Metanephros (tissue), 2 donors: ENCODE measurements at places on chromosomes 2 and 18. TPM values are rescaled to one million over a fixed set of nuclear protein-coding genes. Genes with fewer than 3 reads are reported as not detected.

Gene GNLY
- not detected for total RNA-seq

Gene IL36A
- total RNA-seq, result not detected

Gene EMILIN1
- 164 TPM for total RNA-seq

Gene FAM110C
- total RNA-seq, result 12.0 TPM

Gene HAAO
- total RNA-seq, result 32.6 TPM

Gene GALNT1
- 36.1 TPM for total RNA-seq

Gene TGFA
- total RNA-seq, result 13.8 TPM

Gene GPR35
- total RNA-seq, result 2.5 TPM

Gene DSG1
- total RNA-seq, result 0.06 TPM

Gene KCNK3
- 6.7 TPM for total RNA-seq

Gene UGT1A8
- not detected for total RNA-seq

Gene COL5A2
- total RNA-seq, result 147 TPM

Gene DUSP19
- 6.4 TPM for total RNA-seq

Gene FSIP2
- total RNA-seq, result 2.6 TPM

Gene GNAL
- 1.8 TPM for total RNA-seq

Gene PREPL
- total RNA-seq, result 73.5 TPM

Gene FMNL2
- total RNA-seq, result 61.0 TPM

Gene C2orf66
- not detected for total RNA-seq

Gene CSRNP3
- 12.8 TPM for total RNA-seq

Gene TCF4
- 221 TPM for total RNA-seq

Gene HOXD9
- 50.0 TPM for total RNA-seq

Gene SULT1C4
- 55.4 TPM for total RNA-seq

Gene PROC
- 4.1 TPM for total RNA-seq

Gene KCNF1
- 0.70 TPM for total RNA-seq

Gene NGEF
- 1.7 TPM for total RNA-seq

Gene BUB1
- total RNA-seq, result 20.3 TPM

Gene C2orf81
- total RNA-seq, result 3.7 TPM
